SHP77 (cell line): ENCODE measurements at places on chromosomes 6 and 20.

DNA sequence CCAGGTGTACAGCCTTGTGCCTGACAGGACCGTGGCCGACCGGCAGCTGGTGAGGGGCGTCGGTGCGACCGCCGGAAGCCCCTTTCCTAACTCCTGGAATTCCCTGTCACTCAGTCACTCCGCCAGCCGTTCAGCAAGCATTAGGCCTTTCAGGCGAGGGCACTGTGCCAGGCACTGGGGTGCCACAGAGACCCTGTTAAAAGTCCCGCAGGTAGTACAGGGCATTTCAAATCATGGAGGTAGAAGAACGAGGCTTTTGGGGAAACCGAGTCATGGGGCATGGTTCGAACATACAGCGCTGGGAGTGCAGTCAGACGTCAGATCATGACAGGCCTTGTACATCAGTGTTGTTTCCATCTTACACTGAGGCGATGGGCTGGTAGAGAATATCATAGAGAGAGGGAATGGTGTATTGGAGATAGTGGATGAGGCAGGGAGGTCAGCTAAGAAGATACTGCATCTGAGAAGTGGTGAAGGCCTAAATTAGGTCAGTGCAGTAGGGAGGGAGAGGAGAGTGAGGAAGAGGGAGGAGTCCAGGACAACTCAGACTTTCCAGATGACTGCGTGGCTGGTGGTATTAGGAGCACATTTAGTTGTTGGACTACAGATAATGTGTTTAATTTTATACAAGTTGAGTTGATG is 892 bp upstream of the DXO start:
- no peak for DNase-seq

GRCh38 chr6:74577619-74578018 is 628.2 kb downstream of the COL12A1 start:
- no peak for DNase-seq

DNA sequence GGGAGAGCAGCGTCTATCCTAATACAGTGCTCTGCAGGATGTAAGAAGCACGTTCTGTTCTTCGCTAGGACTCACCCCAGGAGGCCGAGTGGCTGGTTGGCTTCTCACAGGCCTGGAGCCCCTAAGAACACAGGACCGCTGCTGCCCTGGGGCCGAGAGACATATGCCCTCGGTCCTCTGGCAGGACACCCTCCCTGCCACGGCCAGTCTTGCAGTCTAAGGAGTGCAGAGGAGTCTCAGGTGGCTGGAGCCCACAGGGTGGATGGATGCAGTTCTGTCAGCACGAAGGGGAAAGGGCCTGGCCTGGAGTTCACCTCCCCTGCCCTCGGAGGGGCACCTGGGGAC is 96.5 kb downstream of the SMOC2 start:
- no peak for DNase-seq

GRCh38 chr6:44435500-44435899 is 48.0 kb downstream of the CDC5L start:
- no peak for DNase-seq

DNA sequence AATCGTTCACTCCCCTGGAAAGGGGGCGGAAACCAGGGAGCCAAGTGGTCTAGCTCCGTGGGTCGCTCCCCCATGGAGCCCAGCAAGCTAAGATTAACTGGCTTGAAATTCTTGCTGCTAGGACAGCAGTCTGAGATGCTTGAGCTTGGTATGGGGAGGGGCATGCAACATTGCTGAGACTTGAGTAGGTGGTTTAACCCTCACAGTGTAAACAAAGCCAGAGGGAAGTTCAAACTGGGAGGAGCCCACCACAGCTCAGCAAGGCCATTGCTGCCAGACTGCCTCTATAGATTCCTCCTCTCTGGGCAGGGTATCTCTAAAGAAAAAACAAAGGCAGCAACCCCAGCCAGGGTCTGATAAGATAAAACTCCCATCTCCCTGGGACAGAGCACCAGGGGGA is 43.2 kb downstream of the COL21A1 start:
- DNase-seq: no peak

DNA sequence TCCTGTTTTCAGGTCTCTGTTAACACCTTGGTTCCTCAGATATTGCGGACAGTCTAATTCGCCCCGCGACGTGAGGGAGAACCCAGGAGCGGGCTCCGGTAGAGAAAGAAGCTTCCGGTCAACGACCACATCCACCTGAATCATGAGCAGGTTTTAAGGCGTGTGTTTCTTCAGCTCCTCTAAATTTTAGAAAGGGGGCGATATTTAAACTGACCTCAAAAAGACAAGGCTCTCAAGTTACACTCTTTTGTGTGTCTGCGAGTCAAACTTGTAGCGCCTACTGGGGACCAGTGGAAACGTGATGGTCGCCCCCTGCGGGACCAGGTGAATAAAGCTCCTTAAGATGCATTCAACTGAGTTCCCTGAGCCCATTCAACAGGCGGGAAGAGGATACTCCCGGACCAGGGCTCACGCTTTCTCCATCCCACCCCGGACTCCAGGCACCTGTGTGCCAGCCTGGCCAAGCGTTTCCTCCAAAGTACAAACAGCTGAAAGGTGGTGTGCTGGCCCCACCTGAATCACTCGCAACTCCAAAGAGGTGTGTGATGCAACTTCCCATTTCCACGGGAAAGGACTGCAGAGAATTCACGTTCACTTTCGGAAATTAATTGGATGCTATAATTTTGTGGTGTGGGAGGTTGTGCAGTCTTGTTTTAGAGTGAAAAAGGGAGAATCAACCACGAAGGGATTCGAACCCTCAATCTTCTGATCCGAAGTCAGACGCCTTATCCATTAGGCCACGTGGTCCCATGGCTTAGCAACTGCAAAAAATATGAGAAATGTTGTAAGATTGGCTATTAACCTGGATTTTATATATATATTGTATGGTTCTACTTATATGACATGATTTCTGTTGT is 17.0 kb downstream of the GPX5 start:
- DNase-seq: peak; percentile 82

- no peak for DNase-seq
Measured at GRCh38 chr20:63497138-63497945, 1.5 kb downstream of the EEF1A2 start.

- DNase-seq: peak; percentile 0
Measured at GRCh38 chr6:87276624-87277023, 45.8 kb upstream of the SMIM8 start.

GRCh38 chr20:37775200-37775599 is 81.4 kb downstream of the CTNNBL1 start:
- DNase-seq: no peak

DNA sequence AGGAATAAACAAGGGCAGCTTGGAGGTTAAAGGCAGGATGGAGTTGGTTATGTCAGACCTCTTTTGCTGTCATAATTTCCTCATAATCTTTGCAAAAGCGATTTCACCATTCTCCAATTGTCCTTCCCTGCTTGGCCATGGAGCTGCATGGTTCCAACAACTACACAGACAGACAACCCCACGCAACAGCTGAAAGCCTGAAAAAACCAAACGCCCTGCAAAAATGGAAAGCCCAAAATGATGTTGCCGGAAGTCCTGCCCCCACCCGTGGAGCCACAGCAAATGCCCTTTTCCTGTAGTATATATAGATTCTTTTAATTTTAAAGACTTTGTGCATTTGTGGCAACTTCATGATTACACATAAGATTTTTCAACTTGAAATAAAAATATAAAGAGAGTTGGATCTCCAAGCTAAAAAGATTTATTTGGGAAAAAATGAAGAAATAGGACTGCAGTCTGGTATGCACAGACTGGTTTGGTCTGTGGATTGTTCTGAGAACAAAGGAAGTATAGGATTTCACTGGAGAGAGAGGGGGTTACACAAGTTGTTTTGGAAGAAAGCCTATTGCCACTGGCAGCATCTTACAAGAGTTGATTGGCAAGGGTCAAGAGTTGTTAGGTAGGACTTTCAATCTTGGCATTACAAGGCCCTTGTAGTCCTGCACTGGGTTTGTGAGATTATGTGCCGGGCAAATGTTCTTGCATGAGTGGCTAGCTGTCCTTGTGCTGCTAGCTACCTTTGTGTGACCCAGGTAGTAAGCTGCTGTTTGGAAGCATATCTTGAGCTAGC is 190.0 kb downstream of the C6orf118 start:
- DNase-seq: no peak

DNA sequence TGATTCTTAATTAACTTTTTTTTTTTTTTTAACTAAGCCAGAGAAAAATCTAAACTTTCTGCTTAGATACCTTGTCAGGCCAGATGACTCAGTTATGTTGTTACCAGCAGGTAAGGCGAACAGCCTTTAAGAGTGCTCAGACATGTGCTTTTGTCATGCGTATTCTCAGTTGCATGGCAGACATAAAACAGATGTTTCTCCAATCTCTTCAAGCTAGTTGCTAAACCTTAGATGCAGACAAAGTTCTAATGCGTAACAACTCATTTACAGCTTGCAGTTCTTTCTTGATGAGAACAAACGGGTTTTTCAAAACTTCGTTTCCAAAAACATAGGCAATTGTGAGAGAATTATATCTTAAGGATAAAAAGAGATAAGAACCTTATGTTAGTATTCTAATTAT is 49.6 kb upstream of the GFRAL start:
- DNase-seq: no peak

DNA sequence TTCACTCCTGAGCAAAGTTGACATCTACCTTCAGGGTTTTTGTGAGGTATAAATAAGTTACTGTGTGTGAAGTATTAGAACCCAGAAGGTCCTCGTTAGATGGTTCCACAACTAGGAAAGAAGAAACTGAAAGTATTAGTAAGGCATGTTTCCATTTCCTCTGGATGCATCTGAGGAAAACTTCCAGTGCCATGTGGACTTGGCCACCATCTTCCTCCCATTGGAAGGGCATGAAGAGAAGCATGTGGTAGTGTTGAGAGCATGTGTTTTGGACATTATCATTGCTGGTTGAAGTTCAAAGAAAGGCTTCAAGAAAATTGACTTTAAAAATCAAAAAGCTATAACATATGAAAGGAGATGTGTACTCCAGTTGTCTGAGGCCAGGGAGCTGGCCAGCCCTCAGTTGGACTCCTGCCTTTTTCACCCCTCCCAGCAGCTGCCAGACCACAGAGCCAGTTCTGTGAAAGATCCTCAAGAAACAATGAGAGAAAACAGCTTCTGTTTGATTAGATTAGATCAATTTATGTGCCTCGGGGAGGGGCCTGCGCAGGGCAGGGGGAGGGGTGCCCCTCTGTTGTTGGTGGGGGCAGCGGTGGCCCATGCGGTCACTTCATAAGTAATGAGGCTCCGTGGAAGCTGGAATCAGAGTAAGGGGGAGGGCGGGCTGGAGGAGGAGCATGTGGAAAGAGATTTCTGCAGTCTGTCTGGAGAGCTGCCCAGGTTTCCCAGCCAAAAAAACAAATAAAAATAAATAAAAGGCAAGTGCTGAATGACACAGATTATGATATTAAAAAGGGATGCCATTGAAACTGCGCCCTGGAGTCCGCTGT is 154.0 kb downstream of the JARID2 start:
- peak; percentile 38 for DNase-seq

- no peak for DNase-seq
Measured at GRCh38 chr6:155310596-155310995, 3.7 kb downstream of the TFB1M start.

DNA sequence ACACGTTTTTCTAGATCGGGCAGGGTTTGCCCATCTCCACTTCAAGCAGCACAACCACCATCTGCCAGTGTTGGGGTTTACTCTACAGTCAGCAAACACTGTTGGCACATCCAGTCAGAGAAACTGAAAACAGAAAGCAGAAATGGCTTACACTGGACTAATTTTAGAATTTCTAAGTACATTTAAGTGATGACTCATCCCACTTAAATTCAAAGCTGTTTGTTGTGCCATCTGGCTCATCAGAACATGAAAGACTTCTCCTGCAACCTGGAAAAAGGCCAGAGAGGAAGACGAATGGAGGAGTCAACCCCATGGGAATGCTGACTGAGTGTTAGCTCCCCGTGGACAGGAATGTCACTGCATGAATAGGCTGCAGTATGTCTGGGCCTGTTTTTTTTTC is 21.8 kb downstream of the FAM209B start:
- peak; percentile 99 for DNase-seq

GRCh38 chr20:60465993-60466686 is 507.9 kb downstream of the CDH26 start:
- DNase-seq: no peak

DNA sequence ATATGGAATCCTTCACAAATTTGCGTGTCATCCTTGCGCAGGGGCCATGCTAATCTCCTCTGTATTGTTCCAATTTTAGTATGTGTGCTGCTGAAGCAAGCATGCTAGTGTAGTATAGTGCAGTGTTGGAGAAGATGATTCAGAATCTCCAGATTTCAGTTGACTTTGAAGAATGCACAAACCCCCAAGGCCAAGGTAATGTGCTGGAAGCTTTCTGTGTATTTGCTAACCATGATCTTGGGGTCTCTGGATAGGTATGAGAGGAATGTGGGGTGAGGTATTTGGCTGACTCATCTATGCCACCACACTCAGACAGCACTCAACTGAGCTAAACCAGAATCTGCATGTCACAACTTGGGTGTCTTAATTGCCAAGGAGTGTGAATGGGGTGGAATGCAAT is 42.6 kb upstream of the DEK start:
- DNase-seq: no peak

GRCh38 chr6:125742464-125743120 is 6.8 kb upstream of the HEY2 start:
- no peak for DNase-seq

GRCh38 chr20:41147767-41148191 is 10.4 kb downstream of the PLCG1 start:
- DNase-seq: no peak

GRCh38 chr20:36950414-36951197 is 902 bp downstream of the SAMHD1 start:
- no peak for DNase-seq

- peak; percentile 28 for DNase-seq
Measured at GRCh38 chr20:12040261-12040660, 122.6 kb downstream of the BTBD3 start.

DNA sequence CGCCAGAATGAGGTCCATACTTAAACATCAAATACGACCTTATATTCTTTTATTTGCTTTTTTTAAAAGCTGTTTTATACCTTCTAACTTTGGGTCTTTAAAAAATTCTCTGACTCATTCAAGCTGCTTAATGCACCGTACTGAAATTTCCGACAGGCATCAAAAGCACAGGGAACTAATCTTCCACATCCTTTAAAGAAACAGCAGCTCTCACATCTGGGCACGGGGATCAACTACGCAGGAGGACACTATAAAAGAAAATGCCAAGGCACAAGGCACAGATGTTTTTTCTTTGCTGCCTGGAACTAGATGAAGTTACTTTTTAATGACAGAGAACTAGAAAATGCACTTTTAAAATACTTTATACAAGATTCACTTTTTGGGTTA is 112.4 kb upstream of the ARG1 start:
- no peak for DNase-seq

GRCh38 chr6:3347826-3348225 is 89.1 kb downstream of the PSMG4 start:
- no peak for DNase-seq

GRCh38 chr20:58637466-58638213 is 13.4 kb upstream of the STX16 start:
- DNase-seq: no peak

- DNase-seq: no peak
Measured at GRCh38 chr20:54486585-54486984, 11.2 kb downstream of the DOK5 start.

DNA sequence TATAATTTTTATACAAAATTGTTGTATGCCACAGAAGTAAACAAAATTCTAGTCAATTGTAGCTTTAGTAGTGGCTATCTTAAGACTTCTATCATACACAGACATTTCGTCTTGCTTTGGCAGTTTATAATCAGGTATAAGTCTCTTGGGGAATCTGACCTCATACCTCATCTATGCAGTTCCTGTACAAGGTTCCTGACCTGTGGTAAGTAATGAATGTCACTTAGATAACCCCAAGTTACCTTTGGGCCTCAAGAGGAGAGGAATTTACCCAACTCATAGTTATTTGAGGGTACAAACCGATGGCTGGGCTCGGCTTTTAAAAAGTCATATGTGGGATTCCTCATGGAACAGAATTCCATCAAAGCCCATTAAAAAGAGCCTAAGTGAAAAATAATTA is 58.8 kb upstream of the UNC93A start:
- no peak for DNase-seq
